ENCODE measurements at places on chromosomes 16 and 17.
A peak's percentile ranks its signal among the peaks of the same experiment; 100 is the strongest.

DNA sequence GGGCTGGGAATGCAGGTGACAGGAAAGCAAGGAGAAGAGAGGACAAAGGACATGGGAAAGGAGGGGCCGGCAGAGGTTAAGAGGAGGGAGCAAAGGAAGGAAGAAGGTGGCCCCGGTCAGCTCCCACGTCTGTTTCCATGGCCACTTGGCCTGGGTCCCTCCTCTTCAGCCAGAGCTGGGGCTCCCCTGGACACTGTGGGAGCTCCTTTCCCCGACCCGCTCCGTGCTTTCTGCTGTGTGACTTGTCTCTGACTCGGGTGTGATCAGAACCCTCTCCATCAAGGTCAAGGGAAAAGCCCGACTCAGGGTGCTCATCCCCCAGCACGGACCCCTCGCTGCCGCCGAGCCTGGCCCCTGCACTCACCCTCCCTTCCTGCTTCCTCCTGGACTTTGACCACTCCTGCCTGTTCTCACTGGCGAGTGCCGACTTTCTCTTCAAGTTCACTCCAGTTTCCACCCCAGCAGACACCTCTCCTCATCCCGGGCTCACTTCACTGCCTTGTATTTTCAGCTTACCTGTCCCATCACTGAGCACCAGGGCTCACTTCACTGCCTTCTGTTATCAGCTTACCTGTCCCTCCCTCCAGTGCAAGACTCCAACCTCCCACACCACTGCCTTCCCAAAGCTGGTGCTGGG lies 61.2 kb downstream of the MEAK7 start:
- DNase-seq, result no peak

- no peak for DNase-seq
Measured at GRCh38 chr17:38350035-38350434, 1.6 kb upstream of the SOCS7 start.

GRCh38 chr16:81832801-81833547 lies 53.9 kb downstream of the PLCG2 start:
- DNase-seq, result no peak

DNA sequence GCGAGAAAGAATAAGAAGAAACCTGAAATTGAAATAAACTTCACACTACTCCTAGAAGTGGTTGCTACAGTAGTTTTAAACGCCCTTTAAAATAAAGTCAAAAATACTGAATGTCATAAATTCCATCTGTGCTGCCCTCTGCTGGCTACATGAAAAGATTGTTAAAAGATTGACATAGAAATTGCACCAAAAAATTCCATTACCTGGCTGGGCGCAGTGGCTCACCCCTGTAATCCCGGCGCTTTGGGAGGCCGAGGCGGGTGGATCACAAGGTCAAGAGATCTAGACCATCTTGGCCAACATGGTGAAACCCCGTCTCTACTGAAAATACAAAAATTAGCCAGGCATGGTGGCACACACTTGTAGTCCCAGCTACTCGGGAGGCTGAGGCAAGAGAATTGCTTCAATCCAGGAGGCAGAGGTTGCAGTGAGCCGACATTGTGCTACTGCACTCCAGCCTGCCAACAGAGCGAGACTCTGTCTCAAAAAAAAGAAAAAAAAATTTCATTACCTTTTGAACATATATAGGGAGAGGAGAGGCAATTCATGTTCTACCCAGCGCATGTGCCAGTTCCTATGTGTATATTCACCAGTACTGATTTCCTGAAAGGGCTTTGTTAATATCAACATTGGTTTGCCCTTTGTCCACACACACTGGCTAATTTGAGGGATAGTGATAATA lies 36.5 kb downstream of the CYTH1 start:
- DNase-seq, result peak; percentile 69

DNA sequence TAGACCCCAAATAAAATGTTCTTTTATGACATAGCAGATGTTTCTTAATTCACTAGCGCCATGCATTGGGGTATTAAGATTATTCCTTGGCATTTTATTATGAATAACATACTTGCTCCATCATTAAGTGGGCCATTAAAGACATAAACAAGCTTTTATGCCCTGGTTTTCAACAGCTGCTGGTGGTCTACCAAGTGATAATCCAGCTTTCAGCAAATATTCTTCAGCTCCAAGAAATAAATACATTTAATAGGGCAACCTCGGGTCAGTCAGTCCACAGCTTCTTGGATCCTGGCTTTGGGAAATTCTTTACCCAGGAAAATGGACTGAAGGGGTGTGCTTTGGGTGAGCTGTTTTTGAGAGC lies 217.3 kb upstream of the IRX3 start:
- DNase-seq, result no peak

DNA sequence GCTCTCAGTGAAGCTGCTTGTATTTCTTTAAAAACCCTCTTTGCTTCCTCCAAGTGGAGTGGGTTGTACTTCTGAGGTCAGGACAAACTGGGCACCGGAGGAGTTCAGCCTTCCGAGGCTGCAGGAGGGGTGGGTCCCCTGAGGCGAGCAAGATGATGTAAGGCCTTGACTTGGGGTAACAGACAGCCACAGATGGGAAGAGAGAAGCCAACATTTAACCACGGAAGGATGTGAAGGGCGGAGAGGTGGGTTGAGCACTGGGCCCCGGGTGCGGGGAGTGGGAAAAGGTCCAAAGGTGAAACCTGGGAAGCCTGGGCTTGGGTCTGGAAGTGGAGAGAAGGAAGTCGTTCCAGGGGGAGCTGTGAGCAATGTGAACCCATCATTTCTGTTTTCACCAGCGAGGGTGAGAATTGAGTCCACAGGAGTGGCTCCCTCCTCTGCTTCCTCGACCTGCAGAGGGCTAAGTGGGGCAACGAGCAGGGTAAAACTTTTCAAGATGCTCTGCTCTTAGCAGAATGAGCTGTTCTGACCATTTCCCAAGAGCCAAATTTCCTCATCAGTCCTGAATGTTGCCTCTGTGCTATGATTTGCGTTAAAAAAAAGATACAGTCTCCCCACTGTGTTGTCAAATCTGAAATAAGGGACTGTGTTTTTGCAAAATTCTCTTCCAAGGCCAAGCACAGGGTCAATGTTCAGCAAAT lies 137.7 kb upstream of the CRHR1 start:
- DNase-seq, result no peak

DNA sequence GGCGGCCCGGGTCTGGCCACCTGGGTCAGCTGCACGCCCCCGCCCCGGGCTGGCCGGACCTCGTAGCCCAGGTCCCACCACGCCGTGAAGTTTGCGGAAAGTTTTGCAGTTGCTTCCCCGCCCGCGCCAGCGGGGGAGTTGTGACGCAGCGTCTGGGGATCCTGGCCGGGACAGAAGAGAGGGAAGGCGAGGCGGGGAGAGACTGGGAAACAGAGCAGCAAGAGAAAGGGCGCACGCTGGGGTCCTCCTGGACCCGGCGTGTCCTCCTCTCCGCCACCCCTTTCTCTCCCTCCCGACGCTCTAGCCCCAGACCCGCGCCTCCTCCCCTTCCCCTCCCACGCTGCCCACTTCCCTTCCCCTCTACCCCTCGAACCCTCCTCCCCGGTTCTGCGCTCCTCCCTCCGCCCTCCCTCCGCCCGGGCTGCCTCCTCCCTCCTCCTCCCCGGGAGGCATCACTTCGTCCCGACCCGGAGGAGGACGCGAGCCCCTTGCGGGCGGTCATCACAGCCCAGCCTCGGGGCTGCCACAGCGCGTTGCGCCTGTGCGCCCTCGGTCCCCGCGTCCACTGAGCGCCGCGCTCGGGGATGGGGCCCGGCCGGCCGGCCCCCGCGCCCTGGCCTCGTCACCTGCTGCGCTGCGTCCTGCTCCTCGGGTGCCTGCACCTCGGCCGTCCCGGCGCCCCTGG lies at the start of gene MRC2:
Gene MRC2, plus strand, starts transcription at position 452 of the 685 bp plus-strand sequence. Its CDS starts 133 bp downstream, at position 585.
- peak; percentile 75 for DNase-seq

DNA sequence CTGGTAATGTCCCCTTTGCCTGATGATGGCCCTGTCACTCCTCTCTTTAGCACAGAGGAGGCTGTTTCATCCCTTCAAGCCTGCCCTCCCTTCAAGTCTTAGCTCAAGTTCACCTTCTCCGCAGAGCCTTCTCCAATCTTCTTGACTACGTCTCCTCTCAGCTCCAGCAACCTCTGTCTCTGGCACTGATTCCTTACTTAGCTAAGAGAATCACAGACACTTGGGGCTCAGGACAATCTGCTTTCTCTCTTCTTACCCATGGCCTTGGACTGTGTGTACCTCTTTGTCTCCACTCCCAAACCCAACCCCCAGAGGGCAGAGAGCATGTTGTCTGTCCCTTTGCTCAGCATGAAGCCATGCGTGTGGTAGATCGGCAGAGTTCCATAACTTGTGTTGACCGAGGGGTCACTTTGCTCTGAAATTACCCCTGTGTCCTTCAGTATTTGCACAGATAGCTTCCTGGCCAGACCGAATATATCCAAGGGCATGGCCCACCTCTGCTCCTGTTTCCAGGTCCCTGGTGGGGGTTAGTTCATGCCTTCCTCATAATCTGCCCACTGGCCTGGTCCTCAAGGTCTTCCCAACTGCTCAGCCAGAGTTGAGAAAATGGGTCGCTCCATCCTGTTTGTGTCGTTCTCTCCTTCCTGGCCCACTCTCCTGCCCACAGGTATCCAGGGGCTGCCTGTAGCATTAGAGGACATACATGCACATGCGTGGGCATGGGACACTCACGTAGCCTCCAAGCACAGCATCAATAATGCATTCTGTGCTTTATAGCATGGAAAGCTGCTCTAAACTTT lies 41.6 kb downstream of the MAPT start:
- DNase-seq, result no peak

- DNase-seq, result no peak
Measured at GRCh38 chr17:42586514-42587230, 9.1 kb upstream of the PSMC3IP start.

GRCh38 chr16:86121374-86122010 lies 222.5 kb downstream of the IRF8 start:
- DNase-seq, result no peak

GRCh38 chr16:59295993-59296736 lies 562.0 kb upstream of the GOT2 start:
- DNase-seq, result no peak

GRCh38 chr16:19837331-19837980 lies 47.2 kb downstream of the GPRC5B start:
- no peak for DNase-seq

DNA sequence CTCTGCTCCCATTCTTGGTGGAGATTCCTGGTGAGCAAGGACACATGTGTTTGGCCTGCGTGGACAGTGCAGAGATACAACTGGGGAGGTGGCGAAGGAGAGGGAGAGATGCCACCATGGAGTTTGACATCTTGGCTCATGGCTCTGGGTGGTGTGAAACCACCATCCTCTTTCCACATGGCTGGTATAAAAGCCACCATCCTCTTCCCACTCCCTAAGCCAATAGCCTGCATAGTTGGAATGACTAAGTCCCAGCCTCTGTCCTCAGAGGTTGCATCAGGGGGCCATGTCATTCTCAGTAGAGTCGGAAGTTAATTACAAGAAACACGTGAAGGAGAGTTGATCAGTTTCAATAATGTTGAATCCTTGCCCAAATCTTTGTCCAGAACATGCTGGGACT lies 10.0 kb downstream of the RBFOX1 start:
- no peak for DNase-seq

- DNase-seq, result no peak
Measured at GRCh38 chr16:80260906-80261311, 279.9 kb upstream of the DYNLRB2 start.

DNA sequence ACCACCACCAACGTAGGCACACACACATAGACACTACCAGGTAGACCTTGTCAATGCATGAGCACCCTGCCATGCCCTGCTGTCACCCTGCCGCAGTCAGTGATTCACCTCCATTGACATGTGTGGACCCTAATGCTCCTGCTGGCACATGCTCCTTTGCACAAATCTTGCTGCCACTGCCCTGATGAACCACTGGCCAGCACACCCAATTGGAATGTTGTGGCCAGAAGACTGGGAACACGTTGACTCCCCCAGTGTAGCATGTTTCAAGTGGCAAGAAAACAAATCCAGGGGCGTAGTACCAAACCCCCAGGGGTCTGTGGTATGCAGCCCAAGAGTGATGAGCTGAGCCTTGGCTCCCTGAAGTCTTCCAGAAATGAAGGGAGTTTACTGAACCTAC lies 486.4 kb upstream of the KIF2B start:
- DNase-seq, result no peak

DNA sequence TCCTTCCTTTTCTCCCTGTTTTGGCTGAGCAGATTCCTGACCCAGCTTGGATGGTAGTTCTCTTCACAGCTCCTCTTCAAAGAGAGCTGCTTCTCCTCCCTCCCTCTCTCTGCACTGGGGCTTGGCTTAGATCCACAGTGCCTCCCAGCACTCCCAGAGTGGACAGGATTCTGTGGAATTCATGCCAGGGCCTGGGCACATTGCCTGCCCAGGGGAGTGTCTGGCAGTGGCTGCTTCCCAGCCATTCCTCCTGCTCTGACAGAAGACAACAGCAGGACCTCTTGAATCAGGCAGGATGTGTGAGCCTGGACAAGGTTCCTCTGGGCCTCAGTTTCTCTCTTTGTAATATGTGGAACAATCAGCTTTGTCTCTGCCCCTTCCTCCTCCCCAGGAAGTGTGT lies 4.5 kb upstream of the MMP28 start:
- peak; percentile 32 for DNase-seq

- no peak for DNase-seq
Measured at GRCh38 chr17:65058146-65058545, 1.6 kb upstream of the GNA13 start.

GRCh38 chr17:38918129-38918913 lies 7.1 kb upstream of the LASP1NB start:
- DNase-seq, result no peak

GRCh38 chr16:81625544-81626153 lies 153.4 kb upstream of the PLCG2 start:
- DNase-seq, result no peak

DNA sequence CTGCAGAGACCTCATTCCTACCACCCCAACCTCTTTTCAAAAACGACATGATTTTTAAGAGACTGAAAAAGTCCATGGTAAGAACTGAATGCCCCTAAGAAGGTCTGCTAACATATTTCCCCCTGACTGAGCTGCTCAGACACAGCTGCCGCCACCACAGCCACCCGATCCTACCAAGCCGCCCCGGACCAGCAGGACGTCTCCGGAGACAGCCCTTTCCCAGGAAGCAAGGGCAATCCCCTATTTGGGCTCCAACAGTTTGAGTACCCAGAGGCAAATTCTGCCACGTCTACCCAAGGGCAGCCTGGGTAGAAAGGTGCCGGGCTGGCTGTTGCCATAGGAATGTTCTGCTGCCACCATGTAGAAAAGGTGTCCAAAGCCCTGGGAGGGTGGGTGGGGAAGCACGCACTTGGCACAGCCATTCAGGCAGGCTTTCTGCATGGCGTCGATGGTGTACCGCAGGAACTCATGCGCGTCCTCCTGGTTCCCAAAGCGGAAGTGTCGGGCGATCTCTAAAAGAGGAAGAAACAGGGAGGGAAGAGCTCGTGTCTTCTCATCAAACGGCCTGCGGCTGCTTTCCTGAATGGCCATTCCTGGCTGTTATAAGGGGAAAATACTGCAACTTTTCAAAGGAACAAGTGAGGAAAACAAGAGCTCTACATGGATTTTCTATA lies 13.6 kb downstream of the USP36 start:
- DNase-seq, result peak; percentile 33

- DNase-seq, result no peak
Measured at GRCh38 chr16:8634991-8635736, 13.7 kb downstream of the METTL22 start.

- no peak for DNase-seq
Measured at GRCh38 chr16:69318177-69318910, 7.2 kb downstream of the VPS4A start.

GRCh38 chr17:778096-778495 lies 4.0 kb downstream of the GLOD4 start:
- DNase-seq, result no peak

Data from head of caudate nucleus (tissue), 42 donors.